ENCODE measurements at places on chromosomes 7 and 10.

- DNase-seq = no peak
Measured at GRCh38 chr7:117784315-117784714, 88.9 kb downstream of the CTTNBP2 start.

GRCh38 chr7:130141884-130142653 lies 63.1 kb downstream of the TMEM209 start:
- DNase-seq = no peak

GRCh38 chr7:50273870-50274269 lies 30.6 kb upstream of the IKZF1 start:
- no peak for DNase-seq

DNA sequence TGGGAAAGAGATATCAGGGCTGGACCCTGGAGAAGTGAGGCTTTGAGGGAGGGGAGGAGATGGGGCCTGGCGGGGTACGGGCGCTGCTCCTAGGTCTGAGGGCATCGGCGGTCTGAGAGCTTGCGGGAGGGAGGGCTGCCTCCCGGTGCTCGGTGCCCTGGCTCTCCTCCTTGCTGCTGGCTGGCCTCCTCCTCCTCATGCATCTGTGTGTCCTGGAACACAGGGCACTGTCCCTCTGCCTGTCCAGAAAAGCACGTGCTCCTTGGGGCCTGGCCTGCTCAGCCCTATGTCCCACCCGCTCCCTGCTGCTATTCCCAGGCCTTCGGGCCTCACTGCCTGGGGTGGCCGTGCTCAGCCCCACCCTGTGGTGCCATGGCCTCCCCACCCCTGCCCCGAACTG lies 166.9 kb downstream of the RNF216 start:
- DNase-seq = no peak

DNA sequence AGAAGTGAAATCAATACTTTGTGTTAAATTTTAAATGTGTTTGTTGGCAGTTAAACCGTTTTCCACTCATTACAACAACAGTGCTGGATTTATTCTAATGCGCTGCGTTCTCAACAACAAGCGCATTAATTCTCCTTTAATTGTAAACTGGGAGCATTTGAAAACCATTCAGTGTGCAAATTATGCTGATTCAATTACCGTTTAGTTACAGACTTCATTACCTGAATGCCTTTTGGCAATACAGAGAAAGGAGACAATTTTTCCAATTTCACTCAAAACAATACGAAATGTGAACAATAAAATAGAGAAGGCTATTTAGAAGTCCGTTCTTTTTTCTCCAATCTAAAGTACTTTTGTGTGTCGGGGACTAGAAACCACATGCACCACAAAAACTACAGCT lies 4.2 kb downstream of the NXPH1 start:
- DNase-seq = no peak

GRCh38 chr7:23285657-23286646 lies 13.2 kb upstream of the MALSU1 start:
- no peak for DNase-seq

DNA sequence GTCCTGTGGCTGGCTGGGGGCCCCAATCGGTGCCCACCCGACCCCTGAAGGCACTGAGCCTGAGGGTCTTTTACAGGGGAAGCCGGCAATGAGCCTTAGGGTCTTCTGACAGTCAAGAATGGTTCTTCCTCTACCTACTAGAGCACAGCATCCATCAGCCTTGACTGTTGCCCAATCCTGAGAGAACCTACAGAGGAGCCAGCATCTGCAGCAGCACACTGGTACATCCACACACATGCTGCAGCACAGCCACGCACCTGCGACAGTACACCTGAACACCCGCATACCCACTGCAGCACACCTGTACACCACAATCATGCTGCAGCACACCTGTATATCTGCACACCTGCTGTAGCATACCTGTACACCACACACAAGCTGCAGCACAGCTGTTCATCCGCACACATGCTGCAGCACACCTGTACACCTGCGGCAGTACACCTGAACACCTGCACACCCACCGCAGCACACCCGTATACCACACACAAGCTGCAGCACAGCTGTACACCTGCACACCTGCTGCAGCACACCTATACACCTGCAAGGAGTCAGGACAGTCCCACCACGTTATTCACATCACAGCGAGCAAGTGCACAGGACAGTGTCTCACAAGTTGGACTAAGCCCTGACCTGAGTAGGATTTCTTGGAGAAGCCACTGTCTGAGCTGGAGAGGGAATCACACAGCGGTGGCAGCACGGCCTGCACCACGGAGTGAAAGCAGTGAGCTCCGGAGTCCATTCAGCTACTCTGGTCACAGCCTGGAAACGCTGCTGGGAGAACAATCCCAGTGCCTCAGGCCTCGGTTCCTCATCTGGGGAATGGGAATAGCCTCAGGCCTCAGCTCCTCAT lies 56.4 kb downstream of the VIPR2 start:
- DNase-seq = no peak

DNA sequence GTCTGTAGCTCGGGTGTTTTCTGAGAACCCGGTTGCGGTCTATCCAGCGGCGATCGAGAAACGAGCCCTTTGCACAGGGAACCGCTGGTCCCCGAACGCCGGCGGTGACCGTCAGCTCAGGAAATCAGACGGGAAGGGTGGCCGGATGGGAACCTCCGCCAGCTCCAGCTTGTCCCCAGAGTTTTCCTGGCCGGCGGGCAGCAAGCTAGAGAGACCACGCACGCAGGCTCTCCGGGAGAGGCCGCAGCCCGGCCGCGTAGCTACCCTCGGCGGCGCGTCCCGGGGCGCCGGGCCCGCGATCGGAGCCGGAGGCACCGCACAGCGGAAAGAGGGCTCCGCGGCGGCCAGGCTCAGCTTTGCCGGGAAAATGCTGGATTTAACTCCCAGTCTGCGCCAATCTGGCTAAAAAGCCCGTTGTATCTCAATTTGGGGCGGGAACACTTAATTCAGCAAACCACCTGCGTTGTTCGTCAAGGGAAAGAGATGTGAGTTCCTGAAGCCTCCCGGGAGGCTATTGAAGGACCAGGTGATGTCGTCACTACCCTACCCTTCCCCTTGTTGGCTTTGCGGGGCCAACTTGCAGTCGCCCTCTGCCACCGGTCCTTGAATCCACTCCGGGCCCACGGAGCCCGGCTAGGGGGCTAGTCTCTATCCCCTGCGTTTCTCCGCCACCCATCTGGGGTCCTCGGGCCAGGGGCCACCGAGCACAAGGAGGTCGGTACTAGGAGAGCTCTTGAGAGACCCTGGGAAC lies 859 bp upstream of the CH25H start:
- DNase-seq = no peak

DNA sequence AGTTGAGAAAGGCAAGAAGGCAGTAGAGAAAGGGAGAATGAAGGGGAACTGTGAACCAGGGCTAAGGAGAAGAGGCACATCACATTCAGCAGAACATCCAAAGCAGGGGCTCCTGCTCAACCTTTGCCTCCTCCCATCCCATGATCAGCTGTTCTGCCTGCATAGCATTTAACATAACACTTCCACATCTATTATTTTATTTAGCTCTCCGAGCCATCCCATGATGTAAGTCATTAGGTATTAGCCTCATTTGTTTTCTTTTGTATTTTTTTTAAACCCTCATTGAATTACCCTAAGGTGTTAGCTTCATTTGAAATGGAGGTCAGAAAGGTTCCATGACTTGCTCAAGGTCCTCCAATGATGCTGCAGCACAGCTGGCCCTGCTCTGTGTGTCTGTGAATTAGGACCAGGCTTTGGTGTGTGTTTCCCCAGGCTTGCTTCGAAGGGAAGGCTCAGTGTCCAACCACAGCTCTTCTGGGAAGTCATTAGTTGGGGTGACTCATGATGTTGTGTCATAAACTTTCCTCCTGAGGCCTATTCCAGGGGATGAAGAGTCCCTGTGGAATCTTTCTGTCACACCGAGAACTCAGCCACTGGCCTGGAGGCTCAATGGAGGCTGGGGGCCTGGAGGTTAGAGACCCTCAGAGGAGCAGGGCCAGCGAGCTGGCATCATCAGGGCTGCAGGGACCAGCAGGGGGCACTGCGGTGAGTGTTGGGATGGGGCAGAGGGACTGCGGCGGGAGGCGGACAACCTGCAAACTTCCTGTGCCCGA lies 16.5 kb downstream of the NPFFR1 start:
- DNase-seq = no peak

DNA sequence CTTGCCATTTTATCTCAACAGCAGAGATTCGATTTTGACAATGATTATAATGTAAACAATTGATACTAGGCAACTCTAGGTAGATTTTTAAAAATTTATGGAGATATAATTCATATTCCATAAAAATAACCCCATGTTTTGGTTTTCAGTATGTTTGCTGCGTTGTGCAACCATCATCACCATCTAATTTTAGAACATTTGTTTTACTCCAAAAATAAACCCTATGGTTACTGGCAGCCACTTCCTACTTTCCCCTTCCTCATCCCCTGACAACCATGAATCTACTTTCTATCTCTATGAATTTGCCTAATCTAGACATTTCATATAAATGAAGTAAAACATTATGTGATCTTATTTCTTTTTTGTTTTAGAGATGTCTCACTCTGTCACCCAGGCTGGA lies 401.9 kb downstream of the THSD7A start:
- no peak for DNase-seq

DNA sequence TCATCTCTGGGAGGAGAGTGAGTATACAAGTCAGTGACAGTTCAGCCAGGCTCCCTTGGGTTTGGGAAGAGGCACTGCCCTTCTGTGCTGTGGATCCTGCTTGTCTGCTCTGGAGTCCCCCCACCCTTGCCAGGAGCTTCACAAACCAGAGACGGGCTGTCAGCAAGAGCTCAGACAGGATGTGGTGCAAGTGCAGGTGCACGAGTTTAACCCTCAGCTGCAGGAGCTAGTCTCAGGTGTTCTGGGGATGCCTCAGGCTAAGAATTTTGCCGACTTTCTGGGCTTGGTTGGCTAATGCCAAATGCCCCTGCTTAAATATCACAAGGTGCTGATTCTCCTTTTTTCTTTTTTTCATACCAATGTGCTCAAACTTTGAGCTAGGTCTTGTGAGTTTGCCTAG lies 22.3 kb downstream of the ZNF783 start:
- no peak for DNase-seq

GRCh38 chr7:134533288-134533771 lies 6.0 kb downstream of the AKR1B10 start:
- no peak for DNase-seq

GRCh38 chr10:129935102-129935866 lies 28.8 kb downstream of the EBF3 start:
- no peak for DNase-seq

- no peak for DNase-seq
Measured at GRCh38 chr10:103062854-103063590, 130.1 kb downstream of the NT5C2 start.

Data from stimulated activated CD4-positive, alpha-beta T cell treated with anti-CD3 and anti-CD28 coated beads, Interleukin-1b, Interleukin-23, amount 100 ng/mL, for 1 hour (primary cell).